M059J (cell line): ENCODE measurements at places on chromosomes 3 and 15.

DNA sequence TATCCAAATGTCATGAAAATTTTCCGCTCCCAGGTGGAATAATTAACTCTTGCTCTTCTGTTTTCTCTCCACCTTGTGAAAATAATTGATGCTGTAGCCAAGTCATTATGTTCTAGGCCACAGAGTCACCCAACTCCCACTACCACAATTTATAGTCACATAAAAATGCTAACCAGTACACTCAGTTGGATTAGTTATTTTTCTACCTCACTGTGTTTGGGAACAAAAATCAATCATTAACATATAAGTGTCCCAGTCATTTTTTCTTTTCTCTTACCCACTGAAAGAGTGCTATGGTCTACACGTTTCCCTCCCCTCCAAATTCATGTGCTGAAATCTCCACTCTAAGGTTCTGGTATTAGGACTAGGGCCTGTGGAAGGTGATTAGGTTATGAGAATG, 255.6 kb upstream of the LMCD1 start:
- DNase-seq = no peak

- peak; percentile 69 for DNase-seq
Observed at GRCh38 chr3:160472344-160472743, 22.8 kb upstream of the TRIM59 start.

GRCh38 chr3:77530870-77531269, 491.0 kb downstream of the ROBO2 start:
- DNase-seq = no peak

DNA sequence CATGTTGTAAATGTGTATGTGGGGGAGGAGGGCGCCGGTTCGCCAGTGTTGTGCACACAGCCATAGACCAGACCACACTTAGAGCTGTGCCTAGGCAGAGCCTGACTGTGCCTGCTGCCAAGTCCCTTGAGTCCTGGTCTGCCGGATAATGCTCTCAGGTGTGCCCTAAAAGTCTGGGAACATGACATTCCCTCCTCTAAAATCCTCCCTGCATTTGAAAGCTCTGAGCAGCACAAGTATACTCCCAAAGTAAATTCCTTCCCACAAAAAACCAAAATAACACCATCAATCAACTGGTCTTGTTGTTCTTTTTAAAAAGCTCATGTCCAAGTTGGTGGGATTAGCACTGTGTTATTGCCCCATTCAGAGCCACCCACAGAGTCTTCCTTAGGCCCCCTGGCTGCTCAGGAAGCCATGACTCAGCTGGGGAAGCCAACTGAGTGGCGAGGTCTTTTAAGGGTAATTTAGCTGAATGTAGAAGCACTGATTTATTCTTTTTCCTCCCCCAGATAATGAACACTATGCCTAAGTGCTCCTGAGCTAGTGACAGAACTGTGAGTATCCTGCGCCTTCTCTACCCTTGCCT, 147.8 kb upstream of the MCTP2 start:
- peak; percentile 74 for DNase-seq

DNA sequence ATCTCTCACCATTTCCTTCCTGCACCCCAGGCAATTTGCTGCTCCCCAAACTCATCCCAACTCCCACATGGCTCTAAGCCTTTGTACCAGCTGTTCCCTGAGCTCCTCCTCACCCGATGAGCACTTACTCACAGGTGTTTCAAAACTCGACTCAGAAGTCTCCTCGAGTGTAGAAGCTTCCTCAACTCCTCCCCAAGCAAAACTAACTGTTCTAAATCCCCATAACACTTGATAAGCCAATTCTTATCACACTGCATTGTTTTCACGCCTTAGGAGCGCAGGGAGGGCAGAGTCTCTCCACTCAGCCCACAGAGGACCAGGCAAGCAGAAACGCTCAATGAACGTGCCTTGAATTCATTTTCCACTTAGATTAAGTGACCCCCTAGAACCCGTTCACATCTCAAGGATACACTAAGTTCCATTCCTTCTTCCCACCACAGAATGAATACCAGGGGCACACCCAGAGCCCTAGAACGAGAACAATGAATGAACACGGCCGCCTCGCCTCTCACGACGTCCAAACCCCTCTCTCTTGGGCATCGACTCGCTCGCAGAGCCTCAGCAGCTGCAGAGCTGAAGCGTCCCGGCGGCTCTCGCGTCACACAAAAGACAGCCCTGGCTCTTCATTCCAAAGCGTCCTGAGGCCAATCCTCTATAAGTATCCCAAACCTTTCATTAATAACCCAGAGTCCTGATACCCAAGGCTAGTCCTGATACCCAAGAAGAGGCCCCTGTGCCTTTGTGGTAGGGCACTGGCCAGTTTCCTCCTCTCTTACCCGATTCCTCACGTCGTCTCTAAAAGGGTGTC, 1.1 kb downstream of the RAF1 start:
- peak; percentile 54 for DNase-seq

GRCh38 chr15:76866008-76866407, 39.1 kb downstream of the SCAPER start:
- no peak for DNase-seq

DNA sequence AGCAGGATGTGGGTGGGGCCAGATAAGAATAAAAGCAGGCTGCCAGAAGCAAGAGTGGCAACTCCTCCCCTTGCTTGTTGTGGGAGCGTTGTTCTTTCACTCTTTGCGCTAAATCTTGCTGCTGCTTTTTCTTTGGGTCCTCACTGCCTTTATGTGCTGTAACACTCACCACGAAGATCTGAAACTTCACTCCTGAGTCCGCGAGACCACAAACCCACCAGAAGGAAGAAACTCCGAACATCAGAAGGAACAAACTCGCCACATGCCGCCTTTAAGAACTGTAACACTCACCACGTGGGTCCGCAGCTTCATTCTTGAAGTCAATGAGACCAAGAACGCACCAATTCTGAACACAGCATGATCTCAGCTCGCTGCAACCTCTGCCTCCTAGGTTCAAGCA, 72.9 kb downstream of the IL12A start:
- no peak for DNase-seq

GRCh38 chr3:66355394-66355793, 134.6 kb downstream of the SLC25A26 start:
- DNase-seq = no peak

DNA sequence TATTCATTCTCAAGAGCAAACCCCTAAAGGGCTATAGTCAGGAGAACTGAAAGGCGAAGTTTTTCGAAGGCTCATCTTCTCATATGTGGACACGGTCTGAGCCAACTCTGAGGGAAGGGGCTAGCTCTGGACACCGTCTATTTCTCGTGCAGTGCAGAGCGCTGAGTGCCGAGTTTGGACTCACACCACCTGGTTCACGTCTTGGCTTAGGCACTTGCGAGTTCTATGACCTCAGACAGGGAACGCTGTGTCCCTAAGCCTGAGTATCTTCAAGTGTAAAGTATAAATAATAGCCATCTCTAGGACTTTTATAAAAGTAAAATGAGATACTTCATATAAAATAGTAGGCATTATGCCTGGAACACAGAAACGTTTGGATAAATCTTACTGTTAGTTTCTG, 223.7 kb downstream of the FMN1 start:
- DNase-seq = no peak

- DNase-seq = peak; percentile 55
Observed at GRCh38 chr15:72319360-72319984, 485 bp downstream of the CELF6 start.

DNA sequence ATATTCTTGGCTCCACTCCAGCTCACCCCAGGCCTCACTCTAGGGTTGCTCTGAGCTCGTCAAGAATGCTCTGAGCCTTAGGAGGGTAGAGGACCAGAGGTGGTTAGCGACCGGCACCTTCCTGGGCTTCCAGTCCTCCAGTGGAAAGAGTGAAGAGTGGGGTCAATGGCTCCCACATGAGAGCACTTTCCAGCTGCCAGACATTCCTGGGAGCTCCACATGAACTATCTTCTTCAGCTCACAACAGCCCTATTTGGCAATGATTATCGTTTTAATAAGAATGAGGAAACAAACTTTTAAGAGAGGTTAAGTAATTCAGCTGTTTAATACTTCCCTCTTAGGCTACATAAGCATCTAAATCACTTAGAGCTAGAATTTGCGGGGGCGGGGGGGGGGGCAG, 139.3 kb downstream of the STT3B start:
- DNase-seq = no peak

- no peak for DNase-seq
Observed at GRCh38 chr15:41633609-41634008, 26.6 kb upstream of the MGA start.

DNA sequence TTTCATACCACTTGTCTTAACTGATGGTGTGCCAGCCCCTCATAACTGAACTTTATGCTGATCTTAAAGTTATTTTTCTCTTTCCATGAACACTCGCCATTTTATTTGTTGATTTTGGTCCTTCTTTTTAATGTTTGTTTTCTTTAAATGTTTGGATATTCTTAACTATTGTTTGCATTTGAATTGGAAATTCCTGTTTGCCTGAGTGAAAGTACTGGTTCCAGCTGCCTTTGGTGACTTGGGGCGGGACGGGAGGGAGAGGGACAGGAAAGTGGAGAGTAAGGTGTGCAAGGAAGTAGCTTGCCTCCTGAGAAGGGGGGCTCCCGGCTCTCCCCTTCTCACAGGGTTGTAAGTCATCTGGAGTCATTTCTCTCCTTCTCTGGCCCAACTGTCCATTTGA, 287.1 kb upstream of the PPP2R3A start:
- no peak for DNase-seq

- DNase-seq = no peak
Observed at GRCh38 chr15:63970621-63971426, 75.5 kb downstream of the DAPK2 start.

GRCh38 chr3:63349583-63350573, 71.8 kb downstream of the SYNPR start:
- peak; percentile 56 for DNase-seq

GRCh38 chr3:45778761-45779201, 17.6 kb downstream of the SLC6A20 start:
- DNase-seq = no peak

- no peak for DNase-seq
Observed at GRCh38 chr15:95375281-95375680, 955.2 kb upstream of the NR2F2 start.

DNA sequence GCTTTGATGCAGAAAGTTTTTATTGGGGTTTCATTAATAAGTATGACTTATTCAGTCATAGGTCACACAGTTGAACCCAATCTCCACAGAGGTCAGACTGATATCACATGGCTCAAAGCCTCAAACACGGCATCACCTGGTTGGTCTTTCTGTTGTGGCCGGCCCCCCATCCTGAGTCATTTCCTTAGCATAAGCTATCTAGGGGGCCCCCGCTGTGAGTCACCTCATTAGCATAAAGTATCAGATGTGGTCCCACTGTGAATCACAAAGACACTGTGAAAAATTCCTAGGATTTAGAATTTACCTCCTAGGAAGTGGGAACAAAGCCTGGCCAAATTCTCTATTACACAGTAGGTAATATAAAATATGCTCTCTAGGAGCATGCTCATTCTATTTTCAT, 502.2 kb downstream of the PYDC2 start:
- DNase-seq = peak; percentile 97

DNA sequence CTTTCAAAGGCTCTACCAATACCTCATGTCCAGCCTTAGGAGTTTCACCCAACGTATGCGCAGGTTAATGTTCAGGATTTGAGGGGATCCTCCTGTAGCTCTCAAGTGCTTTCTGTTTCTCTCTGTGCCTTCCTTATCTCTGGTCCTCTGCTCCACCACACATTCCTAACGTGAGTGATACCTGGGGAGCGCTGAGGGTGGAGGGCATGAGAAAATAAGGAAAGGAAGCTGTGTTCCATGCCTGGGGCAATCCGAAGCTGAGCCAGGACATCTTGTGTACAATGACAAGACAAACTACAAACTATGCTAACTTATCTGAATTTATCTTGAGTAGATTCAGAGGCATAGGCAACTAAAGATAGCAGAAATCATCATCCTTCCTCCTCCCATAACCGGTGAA, 136.4 kb downstream of the SST start:
- DNase-seq = no peak

GRCh38 chr3:16309558-16309957, 44.5 kb downstream of the OXNAD1 start:
- peak; percentile 72 for DNase-seq

DNA sequence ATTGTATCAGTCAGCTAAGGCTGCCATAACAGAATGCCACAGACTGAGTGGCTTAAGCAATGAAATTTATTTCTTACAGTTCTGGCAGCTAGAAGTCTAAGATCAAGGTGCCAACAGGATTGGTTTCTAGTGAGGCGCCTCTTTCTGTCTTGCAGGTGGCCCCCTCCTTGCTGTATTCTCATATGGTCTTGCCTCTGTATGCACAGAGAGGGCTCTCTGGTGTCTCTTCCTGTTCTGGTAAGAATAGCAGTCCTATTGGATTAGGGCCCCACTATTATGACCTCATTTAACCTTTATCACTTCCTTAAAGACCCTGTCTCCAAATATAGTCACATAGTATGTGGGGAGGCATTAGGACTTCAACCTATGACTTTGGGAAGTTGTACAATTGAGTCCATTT, 253.9 kb downstream of the EDEM1 start:
- DNase-seq = no peak

- DNase-seq = peak; percentile 60
Observed at GRCh38 chr15:69031013-69032001, 16.8 kb downstream of the NOX5 start.

- no peak for DNase-seq
Observed at GRCh38 chr15:53911431-53911830, 66.8 kb upstream of the UNC13C start.

- peak; percentile 63 for DNase-seq
Observed at GRCh38 chr3:194133661-194134230, 2.2 kb upstream of the HES1 start.

DNA sequence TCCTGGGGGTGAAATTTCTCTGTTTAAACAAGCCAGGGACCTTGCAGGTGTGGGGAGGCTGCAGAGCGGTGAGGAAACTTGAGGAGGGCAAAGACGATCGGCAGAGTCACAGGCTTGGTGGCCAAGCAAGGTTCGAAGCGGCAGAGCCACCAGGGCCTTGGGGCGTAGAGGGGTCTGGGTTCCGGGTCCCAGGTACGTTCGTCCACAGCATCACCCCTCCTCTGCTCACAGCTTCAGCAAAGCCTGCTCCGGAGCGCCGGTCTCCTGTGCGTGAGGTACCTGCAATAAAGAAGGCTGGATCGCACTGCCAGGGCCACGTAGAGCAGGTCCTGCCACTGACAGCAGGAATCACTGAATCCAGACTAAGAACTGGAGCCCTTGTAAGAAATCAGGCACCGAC, 66.8 kb upstream of the PCSK6 start:
- no peak for DNase-seq

DNA sequence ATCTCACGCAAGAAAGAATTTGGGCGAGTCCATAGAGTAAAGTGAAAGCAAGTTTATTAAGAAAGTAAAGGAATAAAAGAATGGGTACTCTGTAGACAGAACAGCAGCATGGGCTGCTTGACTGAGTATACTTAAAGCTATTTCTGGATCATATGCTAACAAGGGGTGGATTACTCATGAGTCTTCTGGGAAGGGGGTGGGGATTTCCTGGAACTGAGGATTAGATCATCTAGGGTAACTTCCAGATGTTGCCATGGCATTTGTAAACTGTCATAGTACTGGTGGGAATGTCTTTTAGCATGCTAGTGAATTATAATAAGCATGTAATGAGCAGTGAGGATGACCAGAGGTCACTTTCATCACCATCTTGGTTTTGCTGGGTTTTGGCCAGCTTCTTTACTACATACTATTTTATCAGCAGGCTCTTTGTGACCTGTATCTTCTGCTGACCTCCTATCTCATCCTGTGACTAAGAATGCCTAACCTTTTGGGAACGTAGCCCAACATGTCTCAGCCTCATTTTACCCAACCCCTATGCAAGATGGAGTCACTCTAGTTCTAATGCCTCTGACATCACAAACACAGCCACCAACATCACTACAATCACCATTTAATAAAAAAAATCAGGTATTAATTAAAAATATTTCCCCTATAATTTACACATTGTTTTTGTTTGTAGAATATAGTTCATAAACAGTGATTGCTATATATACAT, 890.7 kb upstream of the EPHA6 start:
- peak; percentile 81 for DNase-seq
